ENCODE measurements at places on chromosomes 13 and 19.

DNA sequence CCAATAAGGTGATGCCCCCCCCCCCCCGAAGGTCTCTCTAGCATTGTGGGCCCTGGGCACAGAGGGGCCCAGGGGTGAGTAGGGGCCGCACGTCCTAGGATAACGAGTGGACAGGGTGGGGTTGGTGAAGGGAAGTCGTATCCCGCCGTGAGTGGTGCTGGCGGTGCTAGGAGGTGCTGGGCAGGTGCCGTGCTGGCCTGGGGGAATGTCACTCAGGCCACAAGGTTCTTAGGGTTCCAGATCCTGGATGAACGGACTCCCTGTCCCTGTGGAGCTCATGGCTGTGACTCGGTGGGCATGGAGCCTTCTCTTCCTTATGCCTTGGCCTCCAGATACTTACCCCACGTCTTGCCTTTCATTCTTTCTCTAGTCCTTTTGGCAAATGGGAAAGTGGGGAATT is 157.4 kb upstream of the SOX1 start:
- DNase-seq: no peak

DNA sequence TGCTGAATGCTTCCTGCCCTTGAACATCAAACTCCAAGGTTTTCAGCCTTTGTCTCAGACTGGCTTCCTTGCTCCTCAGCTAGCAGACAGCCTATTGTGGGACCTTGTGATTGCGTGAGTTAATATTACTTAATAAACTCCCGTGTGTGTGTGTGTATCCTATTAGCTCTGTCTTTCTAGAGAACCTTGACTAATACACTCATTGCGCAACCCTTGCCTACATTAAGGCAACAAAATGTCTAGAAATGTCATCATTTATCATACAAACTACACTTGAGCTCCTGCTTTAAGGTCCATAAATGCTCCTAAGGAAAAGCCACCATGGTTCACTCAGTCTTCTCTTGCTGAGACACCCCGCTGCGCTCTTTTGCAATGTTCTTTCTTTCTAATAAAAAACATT is 2861.0 kb downstream of the PCDH9 start:
- DNase-seq: no peak

DNA sequence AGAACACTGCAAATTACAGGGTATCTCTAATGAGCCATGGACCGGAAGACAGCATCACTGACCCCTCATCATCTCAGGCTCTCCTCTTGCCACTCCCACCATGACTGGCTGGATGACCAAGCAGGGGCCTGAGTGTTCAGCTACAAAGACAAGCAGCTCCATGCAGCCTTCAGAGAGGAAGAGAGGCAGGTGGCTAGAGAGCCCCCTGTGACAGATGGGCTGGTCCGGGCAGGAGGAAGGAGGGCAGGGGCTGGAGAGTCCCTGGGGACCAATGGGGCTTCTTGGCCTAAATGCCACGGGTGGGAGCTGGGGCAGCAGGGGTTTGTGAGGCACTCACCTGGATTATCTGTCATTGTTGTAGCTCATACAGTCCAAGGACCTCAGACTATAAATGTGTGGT is 12.8 kb upstream of the RASA3 start:
- DNase-seq: no peak

DNA sequence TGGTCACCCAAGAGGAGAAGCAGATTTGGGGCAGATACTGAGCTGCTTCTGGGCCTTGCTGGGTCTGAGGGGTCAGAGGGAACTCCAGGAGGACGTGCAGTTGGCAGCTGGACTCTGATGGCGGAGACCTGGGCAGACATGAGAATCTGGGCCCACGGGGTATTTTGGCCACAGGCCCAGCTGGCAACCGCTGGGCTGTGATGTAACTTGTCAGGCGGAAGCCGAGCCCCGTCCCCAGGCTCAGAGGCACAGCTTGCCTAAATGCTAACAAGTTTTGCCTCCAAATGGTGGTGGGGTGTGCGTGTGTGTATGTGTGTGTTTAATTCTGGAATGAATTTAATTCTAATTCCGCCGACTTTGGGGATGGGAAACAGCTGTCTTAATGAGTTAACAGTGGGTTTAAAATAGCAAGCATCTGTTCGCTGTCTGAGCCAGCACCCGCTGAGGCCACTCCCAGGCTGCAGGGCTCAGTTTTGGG is 11.6 kb downstream of the ZNRF4 start:
- no peak for DNase-seq
